Fibroblast of skin of left quadriceps (primary cell): ENCODE measurements at places on chromosomes 16 and 17.

DNA sequence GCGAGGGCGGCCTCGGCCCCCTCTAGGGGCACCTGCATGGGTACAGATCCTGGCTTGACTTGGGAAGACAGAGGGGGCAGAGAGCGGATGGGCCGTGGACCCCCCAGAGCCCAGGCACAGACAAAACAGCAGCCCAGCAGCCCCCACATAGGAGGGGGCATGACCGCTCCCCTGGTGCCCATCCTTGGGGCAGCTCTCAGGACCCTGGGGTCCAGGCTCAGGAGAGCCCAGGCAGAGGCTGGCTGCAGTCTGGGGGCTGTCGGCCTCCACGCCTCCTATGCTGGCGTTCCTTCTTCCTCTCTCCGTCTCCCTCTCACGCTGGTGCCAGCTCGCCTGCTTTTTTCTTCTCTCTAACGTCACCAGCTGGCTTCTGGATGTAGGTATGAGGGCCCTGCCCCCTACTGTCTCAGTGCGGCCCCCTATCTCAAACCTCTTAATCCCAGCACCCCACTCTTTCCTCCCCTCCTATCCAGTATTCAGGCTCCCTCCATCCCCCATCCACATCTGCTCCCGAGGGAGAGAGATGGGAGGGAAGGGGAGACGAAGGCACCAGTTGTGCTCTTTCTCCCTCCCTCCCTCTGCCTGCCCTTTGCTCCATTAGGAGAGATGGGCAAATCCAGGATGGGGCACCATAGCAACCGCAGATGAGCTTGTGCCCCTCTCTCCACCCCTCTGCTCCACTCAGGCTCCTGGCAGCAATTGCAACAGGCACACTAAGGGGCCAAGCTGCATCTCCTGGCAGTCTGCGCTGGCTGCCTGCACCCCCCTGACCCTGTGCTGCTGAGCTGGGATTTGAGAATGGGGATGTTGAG, at the start of gene GPR179:
TSS of gene GPR179 (minus strand) at position 349 of the 812 bp plus-strand sequence. CDS start at position 182, 167 bp downstream.
- DNase-seq, result no peak

DNA sequence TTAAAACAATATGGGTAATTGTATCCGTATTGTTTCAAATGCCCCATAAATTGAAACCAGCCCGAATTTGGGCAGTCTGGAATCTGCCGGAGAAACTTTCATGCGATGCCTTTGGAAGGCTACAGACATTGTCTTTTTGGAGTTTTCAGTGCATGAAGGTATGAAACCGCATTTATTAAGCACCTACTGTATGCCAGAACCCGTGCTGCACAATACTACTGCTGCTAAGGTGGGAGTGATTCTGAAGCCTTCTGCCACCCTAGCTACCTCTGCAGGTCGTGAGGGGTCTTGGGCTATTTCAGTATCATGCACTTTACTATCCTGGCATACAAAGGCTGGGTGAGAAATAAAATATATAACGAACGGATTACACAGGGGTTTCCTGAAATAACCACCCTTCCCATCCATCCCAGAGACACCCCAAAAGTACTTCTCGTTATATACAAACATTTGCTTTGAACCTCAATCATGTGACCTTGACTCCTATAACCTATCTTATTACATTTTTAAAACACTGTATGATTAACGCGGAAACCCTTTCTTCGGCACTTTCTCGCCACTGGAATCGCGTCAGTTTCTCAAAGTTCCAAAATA, 1.0 kb upstream of the MSI2 start:
- no peak for DNase-seq

- no peak for DNase-seq
Observed at GRCh38 chr17:9361188-9361955, 214.2 kb downstream of the STX8 start.

DNA sequence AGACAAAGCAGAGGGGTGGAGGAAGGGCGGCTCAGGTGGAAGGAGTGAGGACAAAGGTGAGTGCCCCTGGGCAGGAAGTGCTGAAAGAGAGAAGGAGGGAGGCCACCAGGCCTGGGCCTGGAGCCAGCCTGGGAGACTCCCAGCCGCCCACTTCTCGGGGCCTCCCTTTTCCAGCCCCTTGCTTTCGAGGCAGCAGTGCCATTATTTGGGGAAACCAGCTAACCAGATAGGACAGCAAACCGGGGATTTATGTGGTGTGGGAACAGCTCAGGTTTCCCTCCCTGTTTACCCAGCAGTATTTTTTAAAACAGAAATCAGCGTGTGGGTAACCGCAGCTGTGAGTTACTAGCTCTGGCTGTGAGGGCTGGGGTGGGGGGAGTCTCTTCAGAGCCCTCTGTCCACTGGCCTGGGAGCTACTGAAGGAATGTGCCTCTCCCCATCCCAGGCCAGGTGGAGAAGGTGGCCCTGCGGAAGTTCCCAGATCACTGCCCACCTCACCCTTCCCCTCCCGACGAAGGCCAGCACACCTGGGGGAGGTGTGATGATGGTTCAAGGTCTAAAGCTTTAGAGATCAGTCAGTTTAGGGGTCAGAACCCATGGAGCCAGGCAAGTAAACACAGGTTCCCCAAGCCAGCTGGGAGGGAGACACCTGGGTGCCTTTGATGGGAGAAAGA, 8.4 kb upstream of the MEOX1 start:
- no peak for DNase-seq

DNA sequence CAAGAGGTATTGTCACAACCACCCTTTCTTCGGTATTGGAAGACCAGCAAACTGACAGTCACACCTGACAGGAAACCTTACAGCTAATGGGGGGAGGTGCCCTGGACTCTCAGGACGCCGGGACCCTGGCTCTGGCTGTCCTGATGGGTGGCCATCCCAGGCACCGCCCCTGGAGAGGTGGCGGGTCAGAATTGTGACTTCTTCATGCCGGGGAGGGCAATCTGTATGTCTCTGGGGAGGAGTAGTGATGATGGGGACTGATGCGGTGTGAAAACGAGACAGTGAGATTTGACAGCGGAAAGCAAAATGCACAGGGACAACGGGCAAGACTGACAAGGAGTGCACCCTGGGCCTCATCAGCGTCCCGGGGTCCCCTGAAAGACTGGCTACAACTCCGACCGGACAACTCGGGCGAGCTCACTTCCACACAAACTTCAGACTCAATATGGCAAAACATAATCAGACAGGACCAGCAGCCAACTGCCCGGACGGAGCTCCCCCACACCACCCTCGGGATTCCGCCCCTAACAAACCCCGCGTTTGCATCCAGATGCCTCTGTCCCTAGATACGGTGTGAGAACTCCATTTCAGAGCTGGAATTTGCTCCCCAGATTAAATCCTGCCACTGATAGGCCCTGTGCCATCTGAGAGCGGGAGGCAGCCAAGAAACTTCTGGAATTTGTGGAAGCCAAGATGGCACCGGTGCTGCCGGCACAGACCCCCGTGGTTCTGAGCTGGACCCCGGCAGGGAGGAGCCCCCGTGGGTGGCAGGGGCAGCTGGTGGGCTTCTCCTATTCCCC, 83.6 kb upstream of the CREBBP start:
- DNase-seq, result no peak

- DNase-seq, result no peak
Observed at GRCh38 chr17:11943759-11944347, 53.4 kb downstream of the ZNF18 start.

DNA sequence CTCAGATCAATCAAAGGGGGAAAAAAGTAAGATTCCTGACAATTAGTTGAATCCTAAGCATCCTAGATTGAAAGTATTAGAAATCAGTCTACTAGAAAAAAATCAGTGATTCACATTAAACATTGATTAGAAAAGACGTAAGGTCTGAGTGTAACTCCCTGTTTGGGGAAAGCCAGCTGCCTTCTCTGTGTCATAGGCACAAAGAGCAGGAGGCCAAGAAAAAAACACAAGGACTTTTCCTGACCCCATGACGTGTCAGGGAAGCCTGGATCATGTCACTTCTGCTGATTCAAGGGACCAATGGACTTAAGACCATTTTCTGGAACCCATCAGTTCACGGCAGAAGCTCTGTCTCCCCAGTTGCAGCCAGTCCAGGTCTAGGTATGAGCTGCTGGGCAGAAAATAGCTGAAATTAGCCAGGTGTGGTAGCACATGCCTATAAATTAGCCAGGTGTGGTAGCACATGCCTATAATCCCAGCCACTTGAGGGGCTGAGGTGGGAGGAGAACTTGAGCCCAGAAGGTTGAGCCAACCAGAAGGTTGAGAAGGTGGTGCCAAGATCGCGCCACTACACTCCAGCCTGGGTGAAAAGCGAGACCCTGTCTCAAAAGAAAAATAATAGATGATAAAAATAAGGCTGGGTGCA, 35.9 kb downstream of the RANBP10 start:
- no peak for DNase-seq

DNA sequence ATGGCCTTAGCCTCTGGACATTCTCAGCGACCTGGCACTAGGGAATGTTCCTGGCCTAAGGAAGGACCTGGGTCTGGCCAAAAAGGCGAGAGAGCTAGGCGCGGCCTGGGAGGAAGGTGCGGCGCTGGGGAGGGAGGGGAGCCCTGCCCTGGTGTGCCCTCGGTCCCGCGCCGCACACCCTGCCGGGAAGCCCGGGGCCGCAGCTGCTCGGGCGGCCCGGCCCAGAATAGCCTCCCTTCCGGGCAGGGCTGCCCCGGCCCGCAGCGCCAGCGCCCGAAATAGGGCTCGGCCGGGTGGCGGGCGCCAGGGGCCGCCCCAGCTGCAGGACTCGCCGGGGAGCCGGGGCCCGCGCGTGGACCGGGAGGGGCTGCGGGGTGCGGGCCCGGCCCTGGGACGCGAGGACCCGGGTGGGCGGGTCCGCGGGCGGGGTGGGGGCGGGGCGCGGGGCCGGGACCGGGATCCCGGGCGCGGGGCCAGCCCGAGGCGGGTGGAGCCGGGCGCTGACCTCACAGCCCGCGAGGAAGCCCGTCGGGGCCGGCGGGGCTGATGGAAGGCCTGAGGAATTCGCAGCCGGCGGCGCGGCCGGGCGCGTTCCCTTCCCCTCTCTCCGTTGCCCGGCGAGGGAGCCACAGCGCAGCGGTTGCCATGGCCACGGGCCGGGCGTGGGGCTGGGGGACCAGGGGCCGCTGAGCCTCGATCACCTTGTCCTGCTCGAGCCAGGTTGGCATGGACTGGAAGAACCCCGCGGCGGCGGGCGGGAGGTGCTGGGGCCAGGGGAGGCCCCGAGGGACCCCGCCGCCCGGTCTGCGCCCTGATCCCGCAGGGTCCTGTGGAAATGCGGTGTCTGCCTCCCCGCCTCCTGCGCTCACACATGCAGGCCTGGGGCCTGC, 18.1 kb downstream of the SOCS3 start:
- DNase-seq, result peak; percentile 52
